Kidney (tissue), 22 donors: ENCODE measurements at places on chromosomes 12 and 14.

GRCh38 chr14:72788255-72788654 lies 105.6 kb downstream of the DPF3 start:
- DNase-seq, result no peak

- no peak for DNase-seq
These were observed 1.0 kb downstream of the IGFBP6 start for GRCh38 chr12:53098354-53098981.

GRCh38 chr14:70555890-70556289 lies 21.1 kb upstream of the ADAM20 start:
- peak; percentile 13 for DNase-seq

GRCh38 chr12:113485330-113485729 lies 13.7 kb upstream of the LHX5 start:
- no peak for DNase-seq

DNA sequence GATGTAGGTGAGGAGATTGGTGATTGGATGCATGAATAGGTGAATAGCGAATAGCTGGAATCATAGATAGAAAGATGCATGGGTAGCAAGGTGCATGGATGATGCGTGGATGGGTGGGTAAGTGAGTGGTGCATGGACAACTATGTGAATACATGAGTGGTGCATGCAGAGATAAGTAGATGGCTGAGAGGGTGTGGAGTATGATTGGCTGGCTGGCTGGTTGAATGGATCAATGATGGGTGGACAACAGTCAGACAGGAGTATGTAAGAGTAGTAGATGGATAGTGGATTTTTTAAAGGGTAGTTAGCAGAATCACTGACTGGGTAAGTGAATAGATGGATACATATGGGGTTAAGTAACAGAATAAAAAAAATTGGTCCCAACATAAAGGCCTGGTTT lies 33.9 kb downstream of the SERPINA3 start:
- DNase-seq, result no peak

DNA sequence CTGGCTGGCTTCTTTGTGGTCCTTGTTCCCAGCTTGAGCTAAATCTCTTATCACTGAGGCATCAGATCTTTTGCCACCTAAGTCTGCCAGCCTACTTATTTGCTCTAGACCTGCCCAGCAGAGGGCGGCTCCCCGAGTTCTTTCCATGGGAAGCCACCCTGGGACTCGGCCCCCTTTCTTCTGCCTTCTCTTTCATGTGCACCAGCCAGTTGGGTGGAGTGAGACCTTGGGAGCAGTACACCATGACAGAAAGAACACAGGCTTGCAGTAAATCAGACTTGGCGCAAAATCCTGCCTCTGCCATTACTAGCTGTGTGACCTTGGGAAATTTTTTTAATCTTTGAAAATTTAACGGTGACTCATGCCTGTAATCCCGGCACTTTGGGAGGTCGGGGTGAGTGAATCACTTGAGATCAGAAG lies 7.4 kb downstream of the SMAGP start:
- DNase-seq, result peak; percentile 85

DNA sequence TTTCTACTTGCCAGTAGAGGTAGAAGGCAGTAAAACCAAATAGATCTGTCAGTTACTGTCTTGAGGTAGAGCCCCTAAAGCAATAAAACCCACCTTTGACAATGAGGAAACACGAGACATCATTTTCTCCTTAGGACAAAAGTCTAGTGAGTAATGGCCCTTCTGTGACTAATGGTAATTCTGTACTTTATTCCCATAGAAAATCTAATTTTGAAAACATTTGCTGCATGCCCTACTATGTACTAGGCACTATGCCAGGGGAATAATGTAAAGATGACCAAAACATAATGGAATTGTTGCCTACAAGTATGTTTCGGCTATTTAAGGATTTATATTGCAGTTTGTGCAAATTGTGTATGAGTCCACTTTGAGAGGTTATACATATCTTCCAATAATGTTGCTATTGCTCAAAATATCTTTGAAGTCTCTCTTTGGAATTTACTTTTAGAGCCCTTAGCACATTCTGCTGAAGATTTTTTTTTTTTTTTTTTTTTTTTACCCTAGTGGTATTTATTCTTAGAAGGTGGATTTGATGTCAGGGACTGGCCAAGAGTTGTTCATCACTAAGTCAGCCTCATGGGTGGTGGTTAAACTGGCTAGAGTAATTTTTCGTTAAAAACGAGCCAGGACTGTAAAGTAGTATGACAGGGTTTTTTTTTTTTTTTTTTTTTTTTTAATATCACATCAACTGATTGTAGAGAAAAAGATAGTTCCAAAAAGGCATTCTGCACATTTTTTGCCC lies 109.7 kb downstream of the CRADD start:
- no peak for DNase-seq

- no peak for DNase-seq
These were observed 572.0 kb upstream of the ATP2B1 start for GRCh38 chr12:90280564-90281058.

DNA sequence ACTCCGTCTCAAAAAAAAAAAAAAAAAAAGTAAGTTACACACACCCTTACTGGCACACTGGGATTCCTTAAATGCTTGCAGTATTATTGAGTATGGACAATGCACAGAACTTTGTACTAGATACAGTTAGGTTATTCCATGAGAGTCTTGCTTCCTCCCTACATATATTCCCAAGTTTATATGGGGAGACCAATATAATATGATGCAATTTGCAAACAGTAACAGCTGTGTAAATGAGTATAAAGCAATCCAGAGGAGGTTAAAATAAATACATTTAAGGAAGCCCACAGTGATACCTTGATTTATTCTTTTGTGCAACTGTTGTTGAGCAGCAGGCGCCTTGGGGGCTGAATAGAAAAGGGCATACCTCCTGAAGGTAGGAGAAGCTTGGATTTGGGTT lies 26.6 kb downstream of the RASSF3 start:
- no peak for DNase-seq

GRCh38 chr14:75242546-75243273 lies 35.9 kb upstream of the FOS start:
- peak; percentile 92 for DNase-seq

DNA sequence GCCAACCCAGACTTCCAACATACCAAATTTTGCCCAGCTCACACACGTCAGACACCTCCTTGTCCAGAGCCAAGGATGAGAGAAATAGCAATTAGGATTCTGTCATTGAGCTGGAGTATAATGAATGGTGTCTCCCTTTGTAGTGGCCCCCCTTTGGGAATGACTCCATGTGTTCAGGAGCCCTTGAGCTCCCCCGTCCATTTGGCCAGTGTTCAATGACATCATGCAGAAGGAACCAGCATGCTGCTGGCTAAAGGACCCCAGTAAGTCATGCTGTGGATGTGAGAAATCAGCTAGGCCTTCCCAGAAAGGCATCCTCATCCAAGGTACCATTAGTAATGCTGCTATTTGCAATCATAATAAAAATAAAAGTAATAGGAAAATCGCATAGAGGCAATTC lies 158.8 kb upstream of the SRRM4 start:
- DNase-seq, result no peak

DNA sequence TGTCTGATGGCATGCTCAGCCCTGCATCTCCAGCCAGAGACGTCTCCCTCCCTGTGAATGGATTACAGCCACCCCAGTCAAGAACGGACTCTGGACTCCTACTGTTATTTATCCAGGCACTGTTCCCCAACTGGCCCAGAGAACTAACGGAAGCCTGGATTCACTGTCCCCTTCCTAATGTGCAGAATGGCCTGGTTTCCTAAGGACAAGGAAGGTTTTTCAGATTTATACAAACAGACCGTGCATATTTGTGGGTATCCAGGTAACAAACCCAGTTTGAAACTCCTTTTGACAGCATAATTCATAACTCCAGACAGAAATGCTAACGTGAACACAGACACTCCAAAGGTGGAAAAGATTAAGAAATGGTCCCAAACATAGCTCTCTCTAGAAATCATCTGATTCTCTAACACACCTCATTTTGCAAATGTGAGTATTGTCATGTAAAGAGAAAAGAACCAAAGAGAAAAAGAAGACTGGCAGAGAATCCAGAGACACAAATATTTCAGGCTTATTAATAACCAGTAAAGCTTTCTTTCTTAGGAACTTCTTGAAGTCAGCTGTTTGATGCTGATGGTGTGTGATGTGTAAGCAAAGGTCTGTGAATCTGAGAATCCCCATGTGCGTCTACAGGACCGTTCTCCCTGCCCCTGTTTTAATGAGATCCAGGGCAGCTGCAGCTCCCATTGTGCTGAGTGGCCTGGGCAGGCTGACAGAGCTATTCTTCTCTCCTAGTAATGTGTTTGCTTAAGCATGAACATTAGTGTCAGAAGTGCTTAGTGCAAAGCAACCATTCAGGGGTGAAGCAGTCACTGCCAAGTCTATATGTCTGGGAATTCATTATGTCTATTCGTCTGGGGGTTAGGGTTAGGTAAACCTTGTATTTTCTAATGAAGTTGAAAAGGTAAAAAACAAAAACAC lies 86.8 kb upstream of the HIF1A start:
- DNase-seq, result no peak

DNA sequence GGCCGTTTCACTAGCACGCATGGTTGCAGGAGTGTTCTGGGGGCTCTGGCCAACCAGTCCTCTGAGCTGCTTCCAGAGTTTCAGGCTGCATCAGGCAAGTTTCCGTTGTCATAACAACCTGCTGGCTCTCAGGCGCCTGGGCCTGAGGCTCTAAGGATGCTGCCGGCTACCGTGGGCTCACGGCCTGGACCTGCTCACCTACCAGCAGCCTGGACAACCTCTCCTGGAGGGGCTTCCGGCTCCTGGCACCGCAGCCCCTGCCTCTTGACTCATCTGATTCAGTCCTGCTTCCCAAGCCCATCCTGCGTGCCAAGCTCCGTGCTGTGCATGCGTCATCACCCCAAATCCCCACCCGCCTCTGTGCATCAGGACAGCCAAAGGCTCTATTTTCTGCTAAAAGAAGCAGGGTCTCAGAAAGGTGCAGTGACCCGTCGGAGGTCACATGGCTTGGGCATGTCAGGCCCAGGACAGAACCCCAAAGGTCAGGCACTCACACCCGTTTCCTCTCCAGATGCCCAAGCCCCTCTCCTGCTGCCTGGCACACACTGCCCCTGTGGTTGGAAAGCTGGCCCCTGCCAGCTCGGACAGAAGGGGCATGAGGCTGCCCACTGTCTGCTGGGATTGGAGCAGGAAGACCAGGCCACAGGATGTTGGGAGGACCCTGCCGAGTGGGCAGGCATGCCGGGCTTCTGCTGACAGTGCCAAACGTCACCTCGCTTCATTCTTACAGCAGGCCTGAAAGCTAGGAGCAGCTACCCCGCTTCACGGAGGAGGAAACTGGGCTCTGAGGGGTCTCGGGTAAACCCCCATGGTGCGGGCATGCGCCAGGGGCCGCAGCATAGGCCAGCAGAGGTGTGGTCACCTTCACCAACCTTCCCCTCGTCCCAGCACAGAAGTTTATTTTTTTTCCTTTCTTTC lies 5.7 kb downstream of the BEGAIN start:
- DNase-seq, result no peak

GRCh38 chr12:123421314-123421713 lies 15.2 kb downstream of the RILPL2 start:
- no peak for DNase-seq

DNA sequence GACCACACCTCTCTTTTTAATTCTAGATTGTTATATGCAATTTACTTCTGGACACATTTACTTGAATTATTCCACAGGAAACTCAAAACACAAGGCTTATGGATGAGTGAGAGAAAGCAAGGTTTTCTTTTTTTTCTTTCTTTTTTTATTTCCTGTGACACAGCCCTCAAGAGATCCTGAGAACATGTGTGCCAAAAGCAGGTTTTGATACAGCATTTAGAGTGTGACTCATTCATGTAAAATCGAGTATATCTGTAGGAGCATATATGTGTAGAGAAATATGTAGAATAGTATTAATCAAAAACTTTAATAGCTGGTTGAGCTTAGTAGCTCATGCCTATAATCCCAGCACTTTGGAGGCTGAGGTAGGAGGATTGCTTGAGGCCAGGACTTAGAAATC lies 4.4 kb upstream of the MAX start:
- no peak for DNase-seq

DNA sequence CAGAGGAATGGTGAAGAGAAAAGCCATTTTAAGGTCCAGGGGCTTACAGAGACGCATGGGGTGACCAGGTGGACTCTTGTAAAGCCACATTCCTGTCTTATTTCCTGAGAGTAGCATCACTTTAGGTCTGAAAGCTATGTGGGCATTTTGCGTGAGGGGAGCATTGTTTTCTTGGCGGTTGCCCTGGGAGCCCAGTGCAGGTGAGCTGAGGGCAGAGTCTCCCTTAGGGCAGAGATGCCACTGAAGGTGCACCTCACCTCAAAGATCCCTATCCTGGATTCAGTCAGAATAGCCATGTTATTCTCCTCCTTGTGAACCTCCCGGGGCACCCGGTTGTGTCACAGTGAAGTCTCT lies 12.4 kb downstream of the GLRX5 start:
- no peak for DNase-seq

DNA sequence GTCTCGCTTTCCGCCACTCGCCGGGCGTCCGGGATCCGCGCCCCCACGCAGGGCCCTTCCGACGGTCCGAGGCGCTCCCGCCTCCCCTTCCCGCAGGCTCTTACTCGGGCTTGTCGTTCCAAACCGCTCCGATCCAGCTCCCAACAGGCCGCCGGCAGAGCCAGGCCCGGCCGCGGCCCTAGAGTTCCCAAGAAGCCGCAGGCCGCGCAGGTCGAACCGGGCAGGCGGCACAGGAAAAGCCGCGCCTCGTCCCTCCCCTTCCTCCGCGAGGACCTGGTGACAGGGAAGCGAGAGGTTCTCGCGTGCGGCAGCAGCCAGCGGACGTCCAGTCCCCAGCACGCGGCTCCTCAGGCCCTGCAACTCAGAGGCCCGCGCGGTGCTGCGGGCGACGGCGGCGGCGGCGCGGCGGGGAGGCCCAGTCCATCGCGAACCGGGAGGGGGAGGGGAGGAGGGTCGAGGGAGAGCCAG lies 272 bp downstream of the HECTD1 start:
- DNase-seq, result no peak

- DNase-seq, result no peak
These were observed 45.8 kb downstream of the AP5M1 start for GRCh38 chr14:57314396-57315089.

GRCh38 chr12:12327802-12328201 lies 22.2 kb downstream of the MANSC1 start:
- peak; percentile 85 for DNase-seq

- DNase-seq, result no peak
These were observed 66.4 kb downstream of the PTHLH start for GRCh38 chr12:27906127-27906500.

DNA sequence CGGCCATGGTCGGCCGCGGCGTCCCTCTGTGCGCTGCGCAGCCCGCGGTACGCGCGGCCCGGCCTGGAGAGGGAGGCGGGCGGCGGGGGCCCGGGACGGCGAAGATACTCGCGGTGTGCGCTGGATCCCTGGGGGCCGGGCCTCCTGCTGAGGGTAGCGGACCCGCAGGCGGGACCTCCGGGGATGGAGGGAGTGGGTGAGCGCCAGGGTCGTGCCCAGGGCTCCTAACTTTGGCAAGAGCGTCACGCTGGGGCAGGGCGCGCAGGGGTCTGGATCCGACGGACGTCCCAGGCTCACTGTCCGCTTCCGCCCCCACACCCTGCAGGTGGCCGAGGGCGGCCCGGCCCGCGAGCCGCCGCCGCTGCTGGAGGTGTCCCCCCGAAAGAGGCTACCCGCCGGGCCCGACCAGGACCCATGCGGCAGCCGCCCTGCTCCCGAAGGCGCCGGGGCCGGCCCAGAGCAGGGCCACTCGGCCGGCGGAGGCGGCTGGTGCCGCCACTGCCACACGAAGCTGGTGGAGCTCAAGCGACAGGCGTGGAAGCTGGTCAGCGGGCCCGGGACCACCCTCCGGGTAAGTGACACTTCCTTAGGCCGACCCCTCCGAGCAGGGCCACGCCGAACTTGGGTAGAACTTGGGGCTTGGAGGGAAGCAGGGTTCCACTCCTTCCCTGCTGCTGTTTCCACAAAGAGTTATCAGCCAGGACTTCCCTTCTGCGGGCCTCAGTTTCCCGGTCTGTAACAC lies 502 bp downstream of the KIF26A start:
- DNase-seq, result peak; percentile 77

GRCh38 chr14:89248411-89249064 lies 168.5 kb downstream of the FOXN3 start:
- DNase-seq, result no peak
